Activated effector memory CD4-positive, alpha-beta T cell treated with anti-CD3 and anti-CD28 coated beads, Interleukin-2, amount 50 U/mL, for 16 hours (primary cell): ENCODE measurements at places on chromosomes 3 and 15.
A peak's percentile ranks its signal among the peaks of the same experiment; 100 is the strongest.

DNA sequence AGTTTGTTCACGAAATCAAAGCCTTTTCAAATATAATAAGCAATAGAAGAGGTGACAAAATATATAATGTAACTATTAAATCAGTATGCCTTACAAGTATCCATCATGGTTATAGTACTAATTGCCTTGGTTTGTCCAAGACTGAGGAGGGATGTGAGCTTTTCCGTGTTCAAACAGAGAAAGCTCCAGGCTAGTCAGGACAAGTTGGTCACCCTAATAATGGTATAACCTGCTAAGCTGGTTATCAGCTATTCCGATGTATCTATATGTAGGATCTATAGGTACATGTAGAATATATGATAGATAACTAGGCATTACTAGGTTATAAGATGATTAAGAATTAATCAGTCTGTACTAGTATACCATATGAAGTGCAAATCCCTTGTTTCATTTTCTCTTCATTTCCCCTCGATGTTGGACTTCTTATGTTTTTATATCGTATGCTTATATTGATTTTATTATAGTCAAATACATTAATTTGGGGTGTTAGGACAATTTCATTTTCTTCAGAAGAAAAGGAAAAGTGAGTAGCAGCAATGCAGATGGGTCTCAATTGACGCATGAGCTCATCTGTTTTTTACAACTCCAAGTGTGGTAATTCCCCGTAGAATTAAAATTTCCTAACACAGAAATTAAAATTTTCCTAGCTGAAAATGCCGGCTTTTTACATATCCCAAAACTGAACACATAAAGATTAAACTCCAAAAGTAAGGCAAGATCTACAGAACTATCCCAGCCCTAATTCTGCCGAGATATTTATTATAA lies 419.1 kb downstream of the TIGIT start:
- no peak for DNase-seq

GRCh38 chr15:25331860-25332259 lies 107.0 kb downstream of the UBE3A start:
- DNase-seq: no peak

DNA sequence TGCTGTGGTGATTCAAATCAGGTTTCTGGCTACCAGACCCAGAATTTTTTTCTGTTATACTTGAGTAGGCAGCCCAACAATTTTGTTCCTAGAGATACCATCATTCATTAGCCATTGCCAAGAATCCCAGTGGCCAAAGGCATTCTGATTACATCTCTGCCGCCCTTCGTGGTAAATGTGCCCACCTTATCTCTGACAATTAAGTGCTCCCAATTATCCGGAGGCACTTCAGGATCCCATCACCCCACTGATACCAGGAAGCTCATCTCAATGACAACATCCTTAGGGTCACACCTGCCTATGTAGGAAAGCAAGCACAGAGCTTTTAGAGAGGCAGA lies 43.2 kb upstream of the RPL35A start:
- no peak for DNase-seq

- DNase-seq: no peak
These were observed 3.4 kb upstream of the PARP14 start for GRCh38 chr3:122677216-122677615.

- no peak for DNase-seq
These were observed 491.8 kb downstream of the MECOM start for GRCh38 chr3:169171739-169172138.

DNA sequence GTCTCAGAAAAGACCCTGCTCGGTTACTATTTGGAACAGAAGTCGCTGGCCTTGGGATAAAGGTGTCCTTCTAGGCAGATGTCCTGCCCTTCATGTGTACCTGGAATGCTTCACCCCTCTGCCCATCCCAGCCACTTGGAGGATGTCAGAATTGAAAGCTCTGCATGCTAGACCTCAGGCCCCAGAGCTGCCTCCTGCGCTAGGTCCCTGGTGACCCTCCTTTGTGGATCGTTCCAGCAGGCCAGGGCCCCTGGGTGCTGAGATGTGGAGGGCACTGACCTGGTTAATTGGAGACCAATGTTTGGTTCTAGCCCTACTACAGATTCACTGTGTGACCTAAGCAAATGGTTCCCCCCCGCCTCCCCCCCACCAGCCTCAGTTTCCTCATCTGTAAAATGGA lies 2.7 kb upstream of the CTSH start:
- no peak for DNase-seq

DNA sequence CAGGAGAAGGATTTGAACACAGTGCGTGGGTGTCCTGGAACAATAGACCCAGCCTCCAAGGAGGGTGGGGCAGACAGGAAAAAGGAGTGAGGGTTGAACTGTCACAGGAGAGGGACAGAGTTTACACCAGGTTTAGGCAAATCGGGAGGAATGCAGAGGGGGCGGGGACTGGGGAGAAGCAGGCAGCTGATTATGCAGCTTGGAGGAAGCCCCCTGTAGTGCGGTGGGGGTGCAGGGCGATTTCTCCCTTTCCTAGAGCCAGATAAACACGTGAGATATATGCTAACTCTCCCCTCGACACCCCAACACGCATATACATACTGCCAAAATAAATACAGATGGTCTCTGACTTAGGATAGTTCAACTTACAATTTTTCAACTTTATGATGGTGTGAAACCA lies 108.6 kb upstream of the PRR20G start:
- no peak for DNase-seq

DNA sequence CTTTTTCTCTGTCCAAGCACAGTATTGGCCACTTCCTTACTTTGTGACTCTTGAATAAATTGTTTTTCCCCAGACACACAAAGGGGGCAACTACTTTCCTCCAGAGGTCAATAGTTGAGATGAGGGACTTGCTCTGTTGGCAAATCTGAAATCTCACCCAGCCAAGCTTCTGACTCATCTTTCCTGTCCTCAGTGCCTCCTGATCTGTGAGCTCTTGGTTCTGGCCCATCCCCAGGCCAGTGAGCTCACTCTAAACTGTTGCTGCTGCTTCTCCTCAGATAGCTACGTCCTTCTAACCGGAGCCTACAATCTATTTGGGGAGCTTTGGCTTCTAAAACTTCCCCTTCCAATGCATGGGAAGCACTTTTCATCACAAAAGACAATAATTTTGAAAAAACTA lies 50.0 kb upstream of the NMD3 start:
- no peak for DNase-seq

- no peak for DNase-seq
These were observed 95.7 kb upstream of the C3orf80 start for GRCh38 chr3:160129459-160130061.

DNA sequence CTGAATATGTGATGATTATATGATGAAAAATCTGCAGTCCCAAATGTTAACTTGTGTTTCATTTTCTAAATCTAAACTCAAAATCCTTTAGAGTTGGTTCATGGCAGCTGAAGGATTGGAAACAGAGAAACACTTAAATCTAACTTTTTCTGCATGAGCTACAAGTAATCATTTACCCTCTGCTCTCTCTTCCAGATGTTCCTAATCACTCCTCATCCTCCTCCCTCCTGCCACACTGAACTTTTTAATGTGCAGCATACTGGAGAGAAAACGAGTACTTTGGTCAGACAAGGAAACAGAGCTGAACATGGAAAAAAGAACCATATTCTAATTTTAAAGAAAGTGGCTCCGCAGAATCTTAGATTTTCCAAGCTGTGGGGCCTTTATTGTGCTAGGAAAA lies 321.2 kb upstream of the COL8A1 start:
- DNase-seq: no peak

DNA sequence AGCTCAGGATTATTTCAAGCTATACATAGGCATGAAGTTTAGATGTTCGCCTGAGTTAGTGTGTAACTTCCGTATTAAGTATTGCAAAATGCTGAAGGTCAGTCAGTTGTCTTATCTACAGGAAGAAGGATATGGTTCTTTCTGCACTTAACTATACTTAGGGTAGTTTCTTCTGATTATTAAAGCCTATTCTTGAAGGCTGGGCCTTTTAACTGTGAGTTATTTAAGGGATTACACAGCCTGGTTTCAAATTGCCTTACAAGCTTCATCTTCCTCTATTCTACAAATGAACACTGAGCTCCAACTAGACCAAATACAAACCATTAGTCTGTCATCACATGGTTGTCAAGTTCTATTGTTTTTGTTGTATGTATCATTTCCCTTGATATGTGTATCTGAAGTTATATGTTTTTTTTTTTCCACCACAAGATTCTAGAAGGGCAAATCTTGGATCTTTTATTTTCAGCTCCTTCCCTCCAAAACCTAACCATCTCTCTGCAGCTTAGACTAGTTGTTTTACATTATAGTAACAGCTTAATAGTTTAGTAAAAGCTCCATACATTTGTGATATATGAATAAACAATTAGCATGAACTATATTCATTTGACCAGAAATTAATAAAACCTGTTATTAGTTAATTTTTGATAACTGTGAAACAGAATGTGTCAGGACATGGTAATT lies 272.9 kb upstream of the KCNMB2 start:
- no peak for DNase-seq

- no peak for DNase-seq
These were observed 11.1 kb upstream of the RTP2 start for GRCh38 chr3:187713504-187713903.

DNA sequence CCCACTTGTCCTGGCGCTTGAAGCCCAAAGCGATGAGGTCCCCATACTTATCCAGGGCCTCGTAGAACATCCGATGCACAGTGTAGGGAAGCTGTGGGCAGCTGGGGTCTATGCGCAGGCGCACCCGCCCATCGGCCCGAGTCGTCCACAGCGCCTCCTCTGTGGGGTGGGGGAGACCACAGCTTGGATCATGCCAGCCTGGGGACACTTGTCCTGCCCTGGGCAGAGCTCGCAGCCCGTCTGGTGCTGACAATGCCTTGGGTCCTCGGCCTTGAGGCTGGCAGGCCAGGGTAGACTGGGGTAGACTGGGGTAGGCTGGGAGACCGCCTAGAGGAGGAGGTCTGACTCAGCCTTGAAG lies 39.8 kb downstream of the ACSBG1 start:
- peak; percentile 57 for DNase-seq

GRCh38 chr15:29518442-29518841 lies 248.8 kb upstream of the NSMCE3 start:
- no peak for DNase-seq

GRCh38 chr3:96961576-96961975 lies 147.2 kb downstream of the EPHA6 start:
- DNase-seq: no peak

DNA sequence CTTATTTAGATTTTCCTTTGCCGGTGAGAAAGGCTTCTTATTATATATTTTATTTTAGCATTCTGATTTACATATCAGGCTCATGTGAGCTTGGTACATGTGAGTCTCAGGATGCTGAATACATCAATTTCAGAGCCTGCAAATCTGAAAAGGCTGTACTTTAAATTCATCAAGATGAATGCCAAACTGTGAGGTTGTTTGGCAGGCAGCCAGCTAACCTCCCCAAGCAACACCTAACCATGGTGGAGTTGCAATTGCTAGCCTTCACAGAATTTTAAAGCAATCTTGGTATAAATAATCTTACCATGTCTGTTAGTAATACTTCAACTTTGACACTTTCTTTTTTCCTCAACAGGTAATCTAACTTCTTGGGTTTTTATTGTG lies 252.5 kb downstream of the CDIN1 start:
- DNase-seq: no peak

- DNase-seq: no peak
These were observed 62.3 kb upstream of the ARL8B start for GRCh38 chr3:5059782-5060181.

DNA sequence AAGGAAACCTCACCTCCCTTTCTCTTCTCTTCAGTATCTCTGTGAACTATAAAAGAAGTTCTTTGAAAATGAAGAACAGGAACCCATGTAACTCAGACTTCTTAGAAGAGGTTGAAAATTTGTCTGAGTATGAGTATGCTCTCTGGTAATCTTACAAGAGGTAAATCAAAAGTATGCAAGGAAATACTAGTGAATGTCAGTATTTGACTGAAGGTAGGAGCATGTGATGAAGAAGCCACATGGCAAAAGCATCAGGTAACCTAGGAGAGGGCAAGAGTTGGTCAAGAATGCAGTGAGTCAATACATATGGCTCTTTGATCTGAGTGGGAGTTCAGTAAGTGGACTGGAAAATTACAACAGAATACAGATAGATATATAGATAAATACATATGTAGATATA lies 133.0 kb upstream of the NECTIN3 start:
- no peak for DNase-seq

- no peak for DNase-seq
These were observed 86.9 kb downstream of the CDIN1 start for GRCh38 chr15:36666228-36666905.

DNA sequence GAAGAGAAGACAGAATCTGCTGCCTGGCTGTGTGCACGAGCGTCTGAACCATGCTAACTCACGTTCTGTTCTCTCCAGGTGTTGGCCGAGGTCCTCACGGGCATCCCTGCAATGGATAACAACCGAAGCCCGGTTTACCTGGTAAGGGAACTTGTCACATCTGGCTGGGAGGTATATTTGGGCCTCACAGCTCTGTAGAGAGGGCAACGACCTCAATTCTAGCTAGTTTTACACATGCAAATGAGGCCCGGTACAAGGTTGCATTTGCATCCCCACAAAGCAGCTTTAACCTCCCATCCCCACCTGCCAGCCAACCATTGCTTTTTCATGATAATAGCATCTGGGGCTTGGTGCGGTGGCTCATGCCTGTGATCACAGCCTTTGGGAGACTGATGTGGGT lies 22.0 kb upstream of the TATDN2 start:
- no peak for DNase-seq

GRCh38 chr3:70358978-70359580 lies 46.6 kb upstream of the MDFIC2 start:
- DNase-seq: no peak

DNA sequence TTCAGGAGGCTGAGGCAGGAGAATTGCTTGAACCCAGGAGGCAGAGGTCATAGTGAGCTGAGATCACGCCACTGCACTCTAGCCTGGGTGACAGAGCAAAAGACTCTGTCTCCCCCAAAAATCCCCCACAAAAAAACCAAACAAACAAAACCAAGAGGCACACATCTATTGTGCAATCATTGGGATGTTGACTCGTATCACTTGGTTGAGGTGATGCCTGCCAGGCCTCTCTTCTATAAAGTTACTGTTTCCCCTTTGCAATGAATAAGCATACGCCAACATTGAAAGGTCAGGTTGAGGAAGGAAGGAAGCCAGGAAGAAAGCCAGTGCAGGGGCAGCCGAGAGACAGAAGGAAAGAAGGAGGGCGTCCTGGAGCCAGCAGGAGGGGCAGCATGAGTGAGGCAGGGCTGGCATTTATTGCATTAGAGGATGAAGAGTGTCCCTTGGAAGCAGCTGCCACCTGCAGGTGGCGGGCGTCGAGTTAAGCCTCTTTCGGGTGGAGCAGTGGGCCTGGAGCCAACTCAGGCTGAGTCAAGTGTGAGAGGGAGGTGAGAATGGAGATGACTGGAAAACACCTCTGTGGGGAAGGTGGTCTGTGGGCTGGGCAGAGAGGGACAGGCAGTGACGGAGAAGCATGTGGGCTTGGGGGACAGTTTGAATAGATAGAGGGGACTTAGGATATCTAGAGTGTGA lies 8.3 kb upstream of the CSPG4 start:
- DNase-seq: peak; percentile 69

GRCh38 chr15:31403096-31403495 lies 76.5 kb downstream of the KLF13 start:
- no peak for DNase-seq

- DNase-seq: peak; percentile 48
These were observed 201.4 kb downstream of the UBE3A start for GRCh38 chr15:25237291-25237978.

- no peak for DNase-seq
These were observed 43.2 kb downstream of the HRH1 start for GRCh38 chr3:11197484-11197883.
